ENCODE measurements at places on chromosomes 12 and 14.
A peak's percentile ranks its signal among the peaks of the same experiment; 100 is the strongest.

DNA sequence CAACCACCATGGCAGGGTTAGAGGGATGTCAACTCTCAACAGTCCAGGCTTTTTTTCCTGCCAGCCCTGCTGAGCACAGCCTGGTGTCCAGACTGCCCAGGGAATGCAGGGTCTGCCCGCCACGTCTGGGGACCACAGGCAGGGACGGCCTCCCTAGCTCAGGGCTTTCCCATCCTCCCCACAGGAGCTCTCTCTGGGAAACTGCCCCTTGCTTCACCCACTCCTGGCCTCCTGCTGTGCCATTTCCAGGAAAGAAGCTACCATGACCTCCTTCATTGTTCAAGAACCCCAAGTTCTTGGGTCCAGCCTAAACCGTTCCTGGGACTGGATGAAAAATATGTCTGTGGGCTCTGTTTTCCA lies 4.8 kb downstream of the SCNN1A start:
- no peak for DNase-seq

DNA sequence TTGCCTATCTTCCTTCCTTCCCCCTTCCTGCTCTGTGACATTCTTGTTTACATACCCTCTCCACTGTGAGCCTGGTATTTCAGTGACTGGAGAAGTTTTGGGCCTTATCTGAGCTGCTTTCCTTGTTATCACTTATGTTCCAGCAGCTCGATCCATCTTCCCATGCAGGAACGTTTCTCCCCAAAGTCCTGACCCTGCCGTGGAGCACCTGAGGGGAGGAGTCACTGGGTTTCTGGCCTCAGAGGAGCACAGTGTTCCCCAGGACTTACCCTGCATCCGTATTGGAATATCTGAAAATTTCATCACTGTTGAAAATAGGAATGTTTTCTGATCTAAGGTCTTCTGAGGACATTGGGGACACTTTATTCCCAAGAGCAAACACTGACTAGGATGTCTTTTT lies 141.8 kb downstream of the CACNA1C start:
- no peak for DNase-seq

GRCh38 chr14:89283327-89284060 lies 133.5 kb downstream of the FOXN3 start:
- DNase-seq, result peak; percentile 27

DNA sequence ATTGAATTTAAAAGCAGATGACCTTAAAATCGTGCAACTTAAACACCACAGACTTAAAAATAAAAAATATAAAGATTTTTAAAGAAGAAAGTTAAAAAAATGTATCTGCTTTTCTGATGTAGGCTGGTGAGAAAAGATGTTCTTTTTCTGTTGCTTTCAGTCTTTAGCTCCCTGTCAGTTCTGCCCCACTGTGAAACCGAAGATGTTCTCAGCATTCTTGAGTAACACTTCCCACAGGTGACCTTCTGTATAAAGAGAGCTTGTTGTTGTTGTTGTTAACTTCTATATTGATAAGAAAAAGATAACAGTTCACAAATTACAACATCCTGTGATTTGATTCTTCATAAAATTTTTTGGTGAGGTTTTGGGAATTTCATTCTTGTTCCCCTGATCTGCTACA lies 377.9 kb upstream of the RGS6 start:
- no peak for DNase-seq

DNA sequence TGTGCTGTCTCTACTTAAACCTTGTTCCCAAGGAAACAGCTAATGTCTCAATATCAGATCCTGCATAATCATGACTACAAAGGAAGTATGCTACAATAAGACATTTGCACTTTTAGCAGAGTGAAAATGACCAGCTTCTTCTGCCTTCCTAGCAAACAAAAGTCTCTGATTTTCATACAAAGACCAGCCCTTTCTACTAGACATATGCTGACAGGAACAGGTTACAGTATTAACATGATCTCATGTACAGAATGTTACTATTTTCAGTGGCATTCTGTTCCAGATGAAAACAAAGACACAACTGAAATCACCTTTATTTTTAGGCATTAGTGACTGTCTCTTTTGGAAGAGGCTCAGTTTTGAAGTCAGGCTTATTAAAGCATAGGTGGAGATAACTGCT lies 228.6 kb downstream of the MED13L start:
- DNase-seq, result no peak

GRCh38 chr12:130645751-130646150 lies 70.3 kb downstream of the RIMBP2 start:
- DNase-seq, result no peak

DNA sequence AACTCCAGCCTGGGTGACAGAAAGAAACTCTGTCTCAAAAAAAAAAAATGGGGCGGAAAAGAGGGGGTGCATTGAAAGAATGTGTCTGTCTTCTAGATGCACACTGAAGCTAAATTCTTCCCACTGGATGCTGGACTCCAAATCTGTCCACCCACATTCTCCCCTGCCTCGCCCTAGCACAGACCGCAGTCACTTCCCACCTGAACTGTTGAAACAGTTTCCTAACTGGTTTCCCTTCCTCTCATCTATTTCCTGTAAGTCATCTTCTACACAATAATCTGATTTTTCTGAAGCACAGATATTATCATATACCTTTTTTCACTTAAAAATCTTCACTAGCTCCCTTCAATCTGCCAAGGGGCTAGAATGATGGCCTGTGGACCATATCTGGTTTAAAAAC lies 1.5 kb upstream of the HCAR1 start:
- DNase-seq, result peak; percentile 6

DNA sequence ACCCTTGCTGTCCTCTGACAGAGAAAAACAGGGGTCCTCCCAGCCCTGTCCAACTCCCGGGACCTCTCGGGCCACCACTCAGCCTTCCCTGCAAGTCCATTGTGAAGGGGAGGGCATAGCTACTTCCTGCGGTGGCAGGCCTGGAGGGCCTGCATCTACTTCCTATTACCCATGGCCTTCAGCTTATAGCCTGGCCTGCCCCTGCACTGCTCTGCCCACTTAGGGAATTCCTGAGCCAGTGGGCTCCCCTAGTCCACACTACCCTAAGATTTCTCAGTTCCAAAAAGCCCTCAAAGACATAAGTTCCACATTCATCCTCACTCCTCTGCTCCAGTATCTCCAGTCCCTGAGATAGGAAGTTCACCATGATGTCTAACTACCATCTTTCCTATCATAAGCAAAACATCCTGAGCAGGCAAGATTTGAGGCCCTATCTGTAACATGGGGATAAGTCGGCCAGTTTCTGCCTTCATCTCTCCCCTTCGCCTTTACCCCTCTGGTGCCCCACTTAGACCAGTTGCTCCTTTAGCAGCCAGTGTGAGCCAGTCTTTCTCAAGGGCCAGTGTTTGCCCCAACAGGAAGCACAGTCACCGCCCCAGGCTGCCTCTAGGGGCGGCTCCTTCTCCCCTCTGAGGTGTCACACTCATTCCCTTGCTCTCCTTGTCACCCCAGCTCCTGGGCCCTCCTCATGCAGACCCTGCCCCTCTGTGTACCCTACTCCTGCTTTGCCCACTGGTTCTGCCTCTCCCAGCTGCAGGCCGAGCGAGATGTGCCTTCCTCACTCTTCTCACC lies 10.9 kb downstream of the HDAC7 start:
- no peak for DNase-seq

DNA sequence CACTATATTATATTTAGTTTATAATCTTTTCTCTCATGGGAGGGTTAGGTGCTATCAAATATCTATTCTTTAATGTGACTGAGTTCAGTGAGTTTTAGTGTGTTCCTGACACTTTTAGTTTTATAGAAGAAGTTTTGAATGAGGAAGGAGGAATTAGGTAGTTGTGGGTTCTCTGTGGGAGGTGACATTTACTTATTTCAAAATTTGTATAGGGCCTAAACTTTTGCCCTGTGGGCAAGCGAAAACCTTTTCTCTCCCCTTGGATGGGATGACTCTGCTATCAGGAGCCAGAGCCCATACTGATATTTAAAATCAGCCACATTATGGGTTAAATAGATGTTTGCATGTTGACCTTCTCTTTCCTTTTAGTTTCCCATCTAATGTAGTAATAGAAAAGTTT lies 43.6 kb downstream of the SPATS2 start:
- DNase-seq, result no peak

DNA sequence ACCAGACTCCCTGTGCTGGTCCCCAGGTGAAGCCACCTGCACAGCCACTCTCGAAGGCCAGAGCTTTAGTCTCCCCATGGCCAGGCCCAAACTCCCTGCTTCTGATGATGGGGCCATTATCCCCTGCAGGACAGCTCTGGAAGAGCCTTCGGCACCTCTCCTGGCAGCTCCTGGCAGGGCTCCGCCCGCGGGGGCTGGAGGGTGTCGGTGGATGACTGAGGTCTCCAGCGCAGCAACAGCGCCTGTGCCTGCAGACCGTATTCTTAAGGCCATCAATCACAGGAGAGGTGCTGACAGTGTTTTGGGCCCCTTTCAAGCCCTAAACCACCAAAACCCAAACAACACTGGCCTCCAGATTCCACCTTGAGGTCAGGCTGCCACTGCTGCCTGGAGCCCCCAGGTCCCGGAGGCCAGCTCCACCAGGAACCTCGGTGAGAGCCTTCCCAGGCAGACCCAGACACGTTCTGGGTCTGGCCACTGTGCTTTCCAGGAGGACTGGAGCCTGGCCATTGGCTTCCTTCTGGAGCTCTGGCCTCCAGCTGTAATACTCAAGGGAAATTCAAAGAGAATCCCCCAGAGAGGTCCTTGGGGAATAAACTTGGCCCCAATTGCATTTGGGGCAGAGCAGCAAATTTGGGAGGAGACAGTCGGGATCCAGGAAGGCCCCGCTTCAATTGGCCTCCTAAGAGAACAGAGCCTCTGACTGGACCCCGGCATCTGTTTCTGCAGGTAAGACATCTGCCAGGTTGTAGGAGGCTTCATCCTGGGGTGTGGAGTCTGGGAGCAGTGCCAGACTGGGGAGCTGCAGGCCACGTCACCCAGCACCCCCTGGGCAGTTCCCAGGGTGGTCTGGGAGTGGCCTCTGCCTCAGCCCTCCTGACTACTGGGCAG lies 210.6 kb upstream of the RTL1 start:
- peak; percentile 36 for DNase-seq

DNA sequence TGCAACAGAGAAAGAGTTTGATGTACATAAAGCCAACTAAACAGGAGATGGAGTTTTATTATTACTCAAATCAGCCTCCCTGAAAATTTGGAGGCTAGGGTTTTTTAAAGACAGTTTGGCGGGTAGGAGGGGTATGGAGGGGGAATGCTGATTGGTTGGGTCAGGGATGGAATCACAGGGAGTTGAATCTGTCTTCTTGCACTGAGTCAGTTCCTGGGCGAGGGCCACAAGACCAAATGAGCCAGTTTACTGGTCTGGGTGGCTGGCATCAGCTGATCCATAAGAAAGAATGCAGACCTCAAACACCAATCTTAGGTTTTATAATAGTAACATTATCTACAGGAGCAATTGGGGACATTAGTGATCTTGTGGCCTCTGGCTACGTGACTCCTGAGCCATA lies 64.9 kb downstream of the RIN3 start:
- no peak for DNase-seq

DNA sequence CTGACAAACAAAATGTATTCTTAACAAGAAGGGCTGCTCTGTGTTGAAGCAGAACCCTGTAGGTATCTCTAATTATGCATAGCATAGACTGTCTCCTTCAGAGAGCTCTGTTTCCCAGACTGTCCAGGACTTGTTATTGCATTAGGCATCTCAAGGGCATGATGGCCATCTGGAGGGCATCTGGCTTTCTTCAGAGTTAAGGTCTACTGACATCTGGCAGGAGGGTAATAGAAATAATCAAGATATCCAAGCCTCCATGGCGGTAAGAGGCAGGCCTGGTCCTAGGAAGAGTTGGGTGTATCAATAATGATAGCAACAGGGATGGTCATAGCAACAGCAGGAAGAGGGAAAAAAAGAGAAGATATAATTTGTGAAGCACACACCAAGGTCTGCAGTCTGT lies 161.2 kb downstream of the TTC8 start:
- DNase-seq, result no peak

DNA sequence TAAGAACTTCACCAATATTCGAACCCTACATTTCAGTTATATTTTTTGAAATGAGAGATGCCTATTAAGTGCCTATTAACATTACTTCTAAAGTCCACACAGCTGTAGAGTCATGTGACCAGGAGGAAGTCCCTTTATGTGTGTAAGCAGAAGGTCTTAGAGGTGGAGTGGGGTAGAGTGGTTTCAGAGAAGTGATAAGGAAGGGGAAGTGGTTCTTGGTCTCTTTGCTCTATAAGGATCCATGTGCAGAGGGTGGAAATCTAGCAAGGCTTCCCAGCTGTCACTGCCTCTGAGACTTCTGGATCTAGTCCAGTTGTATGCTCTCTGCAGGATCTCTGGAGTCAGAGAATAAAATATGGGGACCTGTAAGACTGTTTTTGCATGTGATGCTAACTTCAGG lies 673.9 kb downstream of the FLRT2 start:
- DNase-seq, result no peak

- no peak for DNase-seq
Measured at GRCh38 chr12:13049816-13050215, 5.6 kb downstream of the FAM234B start.

- DNase-seq, result no peak
Measured at GRCh38 chr12:79128956-79129355, 264.4 kb downstream of the SYT1 start.

- no peak for DNase-seq
Measured at GRCh38 chr12:13114251-13115052, 11.0 kb upstream of the GSG1 start.

- no peak for DNase-seq
Measured at GRCh38 chr12:5070090-5070489, 26.4 kb downstream of the KCNA5 start.

GRCh38 chr14:21978184-21978998 lies 304.8 kb upstream of the OR4E1 start:
- DNase-seq, result no peak

GRCh38 chr12:125202421-125202820 lies 137.2 kb downstream of the AACS start:
- DNase-seq, result no peak

- DNase-seq, result no peak
Measured at GRCh38 chr14:20350860-20351259, 7.4 kb downstream of the PARP2 start.

- DNase-seq, result no peak
Measured at GRCh38 chr14:73003681-73004080, 23.2 kb downstream of the ZFYVE1 start.

DNA sequence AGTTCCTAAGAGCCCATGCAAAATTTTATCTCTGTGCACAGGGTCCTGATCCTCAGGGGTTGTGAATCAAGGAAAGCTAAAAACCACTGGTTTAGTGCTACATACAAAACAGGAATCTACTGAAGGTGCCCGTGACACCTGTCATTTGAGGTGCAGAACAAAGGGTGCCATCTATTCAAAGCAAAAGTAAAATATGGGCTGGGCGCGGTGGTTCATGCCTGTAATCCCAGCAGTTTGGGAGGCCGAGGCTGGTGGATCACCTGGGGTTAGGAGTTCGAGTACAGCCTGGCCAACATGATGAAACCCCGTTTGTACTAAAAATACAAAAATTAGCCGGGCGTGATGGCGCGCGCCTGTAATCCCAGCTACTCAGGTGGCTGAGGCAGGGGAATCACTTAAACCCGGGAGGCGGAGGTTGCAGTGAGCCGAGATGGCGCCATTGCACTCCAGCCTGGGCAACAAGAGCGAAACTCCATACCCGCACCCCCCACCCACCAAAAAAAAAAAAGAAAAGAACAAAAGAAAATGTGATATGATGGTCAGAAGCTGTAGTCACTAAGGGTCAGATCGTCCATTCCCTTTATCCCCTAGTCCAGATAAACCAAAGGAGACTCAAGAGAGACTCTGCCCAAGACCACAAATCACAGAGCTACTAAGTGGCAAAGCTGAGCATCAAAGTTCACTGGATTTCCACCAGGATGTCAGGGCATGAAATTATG lies 3.4 kb downstream of the PPTC7 start:
- DNase-seq, result no peak

Measured in sciatic nerve (tissue), 2 donors.